Fibroblast of upper back skin (primary cell): ENCODE measurements at places on chromosomes 7 and 10.

- no peak for DNase-seq
Measured at GRCh38 chr7:111535142-111535870, 27.0 kb downstream of the IMMP2L start.

GRCh38 chr10:121300723-121301122 lies 297.5 kb downstream of the FGFR2 start:
- no peak for DNase-seq

GRCh38 chr7:112001091-112001826 lies 204.9 kb downstream of the DOCK4 start:
- peak; percentile 78 for DNase-seq

DNA sequence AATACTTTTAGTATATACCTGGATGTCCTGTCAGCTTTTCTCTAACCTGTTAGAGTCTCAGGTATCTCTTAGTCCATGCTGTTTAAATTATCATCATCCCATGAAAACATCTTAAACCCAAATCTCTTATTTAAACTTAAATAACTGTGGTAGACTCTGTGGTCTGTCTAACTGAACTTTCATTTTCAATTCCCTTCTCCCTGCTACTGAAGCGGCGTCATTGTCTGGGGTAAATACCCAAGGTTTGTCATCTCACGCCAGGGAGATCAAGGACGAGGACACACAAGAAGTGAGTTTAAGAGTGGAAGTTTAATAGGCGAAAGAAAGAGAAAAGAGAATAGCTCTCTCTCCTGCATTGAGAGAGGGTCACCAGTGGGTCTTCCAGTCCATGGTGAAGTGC lies 804.4 kb upstream of the CELF2 start:
- DNase-seq: no peak

DNA sequence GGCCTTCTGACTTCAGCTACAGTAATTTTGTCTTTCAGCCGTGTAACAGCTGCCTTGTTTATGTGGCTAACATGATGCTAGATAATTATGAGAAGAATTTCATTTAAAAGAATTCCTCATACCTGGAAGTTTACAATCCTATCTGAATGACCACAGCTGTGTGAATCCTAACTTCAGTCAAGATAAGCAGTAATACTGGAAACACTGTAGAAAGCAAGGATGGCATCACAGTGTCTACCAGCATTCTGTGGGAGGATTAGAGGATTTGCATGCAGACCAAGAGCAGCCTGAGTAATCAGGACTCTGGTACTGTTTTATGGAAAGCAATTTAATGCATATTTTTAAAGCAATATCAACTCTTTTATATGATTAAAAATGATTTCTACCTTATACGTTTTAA lies 282.4 kb downstream of the EXOC4 start:
- DNase-seq: no peak

DNA sequence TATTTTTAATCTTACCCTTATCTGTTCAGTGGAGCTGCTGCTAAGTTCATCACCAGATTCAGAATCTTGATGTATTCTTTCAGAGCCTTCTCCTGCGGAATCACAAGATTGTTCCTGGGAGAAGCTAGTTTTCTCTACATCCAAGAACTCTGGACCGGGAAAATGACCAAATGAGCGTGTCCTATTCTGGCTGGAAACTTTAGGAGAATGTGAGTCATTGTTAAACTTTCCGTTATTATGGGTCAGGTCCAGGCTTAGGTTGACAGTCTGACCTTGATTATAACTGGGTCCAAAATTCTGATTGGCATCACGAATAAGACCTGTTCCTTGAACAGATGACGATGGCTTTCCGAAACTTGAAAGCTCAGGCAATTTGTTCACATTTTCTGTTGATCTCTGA lies 20.5 kb downstream of the ARHGAP12 start:
- DNase-seq: no peak

DNA sequence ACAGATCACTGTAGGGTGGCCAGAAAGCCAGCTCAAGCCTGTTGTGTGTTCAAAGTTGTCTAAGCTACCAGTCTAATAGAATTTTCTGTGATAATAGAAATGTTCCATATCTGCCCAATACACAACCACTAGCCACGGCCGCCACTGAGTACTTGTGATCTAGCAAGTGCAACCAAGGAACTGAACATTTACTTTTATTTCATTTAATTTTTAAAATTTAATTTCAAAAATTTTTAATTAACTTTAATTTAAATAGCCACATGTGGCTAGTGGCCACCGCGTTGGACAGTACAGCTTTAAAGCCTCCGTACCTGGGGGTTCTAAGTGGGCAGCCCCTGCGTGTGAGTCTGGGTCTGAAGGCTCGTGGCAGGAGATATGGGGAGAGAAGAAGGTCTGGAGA lies 60.4 kb downstream of the SH3PXD2A start:
- DNase-seq: no peak

DNA sequence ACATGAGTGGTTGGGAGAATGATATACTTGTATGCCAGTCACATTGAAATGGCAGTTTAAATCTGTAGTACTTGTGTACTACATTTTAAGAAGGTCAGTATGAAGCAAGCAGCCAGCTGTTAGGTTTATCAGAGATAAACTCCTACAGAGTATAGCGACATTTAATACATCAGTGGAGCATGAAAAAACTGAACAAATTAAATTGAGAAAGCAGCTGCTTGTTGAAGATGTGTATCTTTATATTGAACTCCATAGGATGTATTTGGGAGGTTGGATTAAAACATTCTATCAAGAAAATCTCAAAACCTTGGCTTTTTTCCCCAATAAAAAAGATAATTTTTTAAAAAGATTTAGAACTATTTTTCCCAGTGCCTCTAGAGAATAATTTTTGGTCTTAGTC lies 47.8 kb downstream of the PHF14 start:
- DNase-seq: no peak

DNA sequence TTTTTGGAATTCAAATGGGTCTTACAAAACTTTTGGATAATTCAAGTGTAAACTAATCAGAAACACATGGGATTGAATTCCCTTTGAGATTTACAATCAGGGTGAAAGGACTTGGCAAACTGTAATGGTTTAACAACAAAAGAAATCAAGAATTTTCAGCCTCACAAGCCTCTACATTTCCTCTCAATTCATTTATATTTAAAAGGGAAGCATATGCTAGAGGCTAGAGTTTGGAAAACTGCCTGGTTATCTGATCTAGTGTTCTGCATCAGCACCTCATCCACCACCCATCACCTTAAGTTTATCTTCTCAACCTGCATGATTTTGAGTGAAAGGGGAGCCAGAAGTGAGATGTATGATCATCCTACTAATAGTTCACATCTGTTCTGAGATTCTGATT lies 120.7 kb downstream of the TES start:
- peak; percentile 91 for DNase-seq

DNA sequence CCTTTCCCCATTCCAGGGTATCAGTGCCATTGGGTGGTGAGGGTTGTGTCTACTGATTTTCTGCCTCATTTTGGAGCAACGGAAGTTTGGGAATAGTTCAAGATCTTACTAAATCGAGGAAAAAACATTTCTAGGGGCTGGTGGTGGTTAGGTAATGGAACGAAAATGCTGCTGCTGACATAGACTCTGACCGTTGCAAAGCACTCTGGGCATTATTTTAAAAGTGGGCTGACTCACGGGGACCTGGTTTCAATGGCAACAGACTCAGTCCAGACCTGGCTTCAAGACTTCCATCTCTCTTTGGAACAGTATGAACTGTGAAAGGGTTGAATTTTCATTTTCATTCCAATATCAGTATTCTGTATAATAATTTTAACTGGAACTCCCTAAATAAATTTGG lies 284.0 kb downstream of the PHTF2 start:
- no peak for DNase-seq

DNA sequence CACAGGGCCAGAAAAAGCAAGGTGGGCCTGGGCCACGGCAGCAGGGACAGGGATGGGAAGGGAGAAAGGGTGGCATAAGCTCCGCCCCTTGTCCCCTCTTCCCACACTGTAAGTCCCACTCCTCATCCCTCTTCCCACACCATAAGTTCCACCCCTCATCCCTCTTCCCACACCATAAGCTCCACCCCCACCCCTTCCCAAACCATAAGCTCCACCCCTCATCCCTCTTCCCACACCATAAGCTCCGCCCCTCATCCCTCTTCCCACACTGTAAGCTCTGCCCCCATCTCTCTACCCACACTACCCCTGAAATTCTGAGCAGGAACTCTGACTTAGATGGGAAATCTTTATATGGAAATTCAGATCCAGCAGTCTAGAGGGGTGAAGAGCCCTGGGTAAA lies 55.7 kb downstream of the HSPA12A start:
- DNase-seq: no peak

- no peak for DNase-seq
Measured at GRCh38 chr7:118029826-118030422, 154.0 kb upstream of the LSM8 start.

- DNase-seq: peak; percentile 86
Measured at GRCh38 chr10:29471544-29471859, 163.3 kb downstream of the SVIL start.

DNA sequence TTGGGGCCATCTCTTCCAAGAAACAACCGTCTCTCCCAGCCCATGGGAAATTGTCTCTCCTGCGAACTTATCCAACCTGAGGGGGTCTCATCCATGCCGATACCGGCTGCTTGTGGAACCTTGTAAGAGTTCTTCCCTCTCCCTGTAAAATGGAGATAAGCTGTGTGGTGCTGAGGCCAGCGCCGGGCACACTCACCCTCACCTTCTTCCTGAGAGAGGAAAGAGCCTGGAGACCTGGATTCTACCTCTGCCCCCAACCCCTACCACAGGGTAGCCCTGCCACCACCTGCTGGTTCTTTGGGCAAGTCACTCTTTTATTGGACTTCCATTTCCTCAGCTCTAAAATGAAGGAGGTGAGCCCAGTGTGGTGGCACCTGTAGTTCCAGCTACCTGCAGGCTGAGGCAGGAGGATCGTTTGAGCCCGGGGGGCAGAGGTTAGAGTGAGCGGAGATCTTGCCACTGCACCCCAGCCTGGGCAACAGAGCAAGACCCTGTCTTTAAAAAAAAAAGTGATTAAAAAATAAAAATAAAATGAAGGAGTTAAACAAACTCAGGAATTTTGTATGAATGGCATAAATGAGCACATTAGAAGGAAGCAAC lies 38.4 kb upstream of the PSAP start:
- DNase-seq: no peak

- peak; percentile 34 for DNase-seq
Measured at GRCh38 chr7:155228459-155228845, 69.2 kb upstream of the INSIG1 start.

- no peak for DNase-seq
Measured at GRCh38 chr7:83446102-83446669, 202.8 kb downstream of the SEMA3E start.

- no peak for DNase-seq
Measured at GRCh38 chr10:26571655-26572054, 125.8 kb upstream of the PDSS1 start.

DNA sequence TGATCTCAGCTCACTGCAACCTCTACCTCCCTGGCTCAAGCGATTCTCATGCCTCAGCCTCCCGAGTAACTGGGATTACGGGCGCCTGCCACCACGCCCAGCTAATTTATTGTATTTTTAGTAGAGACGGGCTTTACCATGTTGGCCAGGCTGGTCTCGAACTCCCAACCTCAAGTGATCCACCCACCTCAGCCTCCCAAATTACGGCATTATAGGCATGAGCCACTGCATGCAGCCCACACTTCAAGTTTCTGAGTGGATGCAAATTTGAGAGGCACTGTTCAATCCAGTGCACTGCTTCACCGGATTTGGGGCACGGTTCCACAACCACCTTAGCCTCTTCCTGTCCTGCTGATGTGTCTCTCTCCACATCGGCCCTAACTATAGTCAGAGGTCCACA lies 16.5 kb downstream of the CNPY1 start:
- DNase-seq: no peak

GRCh38 chr10:121171825-121172787 lies 320.9 kb downstream of the WDR11 start:
- DNase-seq: no peak

DNA sequence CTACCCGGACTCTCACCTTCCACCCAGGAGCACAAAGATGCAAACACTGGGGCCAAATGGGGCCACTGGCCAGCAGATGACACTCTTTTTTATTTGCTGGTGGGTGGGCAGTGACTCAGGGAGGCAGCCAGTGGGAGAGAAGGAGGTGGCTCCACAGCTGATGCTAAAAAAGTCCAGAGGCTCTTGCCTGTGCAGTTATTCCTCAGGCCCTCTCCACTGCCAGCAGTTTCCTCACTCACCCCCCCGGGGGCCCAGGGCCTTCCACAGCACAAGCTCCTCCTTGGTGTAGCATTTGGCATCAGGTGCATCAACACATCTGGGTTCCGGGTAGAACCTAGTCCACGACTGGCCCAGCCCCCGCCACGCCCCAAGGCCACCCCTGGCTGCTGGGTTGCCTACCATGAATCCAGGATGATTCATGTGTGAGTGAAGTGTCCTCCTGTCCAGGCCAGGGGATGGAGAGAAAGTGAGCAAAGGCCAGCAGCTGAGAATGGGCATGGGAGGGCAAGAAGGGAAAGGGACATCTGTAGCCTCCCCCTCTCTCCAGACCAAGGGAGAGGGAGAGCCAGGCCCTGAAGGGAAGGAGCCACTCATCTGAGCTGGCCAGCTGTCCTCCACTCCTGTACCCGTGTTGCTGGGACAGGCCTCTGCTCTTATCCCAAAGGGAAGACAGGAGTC lies 1.7 kb upstream of the KCNH2 start:
- DNase-seq: no peak

- DNase-seq: no peak
Measured at GRCh38 chr7:64102656-64103400, 57.6 kb downstream of the ZNF727 start.

GRCh38 chr7:20432071-20432470 lies 101.4 kb downstream of the ITGB8 start:
- DNase-seq: no peak

- no peak for DNase-seq
Measured at GRCh38 chr10:33376476-33376875, 42.0 kb upstream of the NRP1 start.

DNA sequence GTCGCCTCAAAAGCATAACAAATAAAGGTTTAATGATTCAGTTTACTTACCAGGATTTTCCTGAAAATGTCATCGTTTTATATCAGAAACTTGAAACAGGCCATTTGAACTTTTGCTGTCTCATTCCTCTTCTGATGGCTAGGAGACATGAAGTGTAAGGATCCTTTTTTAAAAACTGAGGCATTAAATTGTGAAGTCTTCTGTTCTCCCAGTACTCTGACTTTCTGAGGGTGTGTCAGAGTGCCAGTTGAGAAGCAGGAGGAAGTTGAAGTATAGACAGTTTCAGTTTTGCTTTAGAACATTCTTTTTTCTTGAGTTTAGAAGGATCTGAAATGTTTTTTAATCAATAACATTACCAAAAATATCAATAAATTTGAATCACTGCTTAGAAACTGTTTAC lies at the start of gene SAMD9L:
Gene SAMD9L, minus strand, starts transcription at position 242 of the 400 bp plus-strand sequence. CDS start 12,414 bp downstream, outside the sequence.
- DNase-seq: no peak

DNA sequence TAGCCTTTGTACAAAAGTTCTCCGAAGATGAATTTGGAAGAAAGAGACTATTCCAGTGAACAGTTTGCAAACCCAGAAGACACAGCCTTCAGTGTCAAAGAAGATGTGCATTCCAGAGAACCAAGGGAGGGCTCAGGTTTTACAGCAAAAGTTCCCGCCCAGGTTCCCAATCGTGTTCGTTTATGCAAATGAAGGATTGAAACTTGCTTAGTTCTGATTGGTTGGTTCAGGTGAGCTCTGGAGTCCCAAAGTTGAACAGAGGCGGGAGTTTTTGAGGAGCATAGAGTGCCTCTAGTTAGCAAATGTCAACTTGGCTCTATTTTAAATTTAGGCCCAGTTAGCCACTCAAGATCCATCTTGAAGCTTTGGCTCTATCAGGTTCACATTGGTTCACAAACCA lies 51.3 kb downstream of the TMEM270 start:
- DNase-seq: no peak
